ENCODE measurements at places on chromosomes 16 and 17. TPM values are rescaled to one million over a fixed set of nuclear protein-coding genes. Genes with fewer than 3 reads are reported as not detected.

GRCh38 chr17:39244016-39244599 lies 18.4 kb upstream of the STAC2 start:
- peaks cover 26% of the 10 kb centered on the region for H3K27me3 ChIP-seq
- H3K4me3 ChIP-seq: no peak overlapping the region
- no peak for DNase-seq
- H3K36me3 ChIP-seq: peaks cover 20% of the 10 kb centered on the region
- H3K27ac ChIP-seq: no peak overlapping the region

GRCh38 chr16:24427840-24428239 lies 111.5 kb upstream of the RBBP6 start:
- H3K27ac ChIP-seq: no peak overlapping the region
- H3K4me1 ChIP-seq: no peaks in the 10 kb centered on the region
- H3K36me3 ChIP-seq: no peaks in the 10 kb centered on the region

DNA sequence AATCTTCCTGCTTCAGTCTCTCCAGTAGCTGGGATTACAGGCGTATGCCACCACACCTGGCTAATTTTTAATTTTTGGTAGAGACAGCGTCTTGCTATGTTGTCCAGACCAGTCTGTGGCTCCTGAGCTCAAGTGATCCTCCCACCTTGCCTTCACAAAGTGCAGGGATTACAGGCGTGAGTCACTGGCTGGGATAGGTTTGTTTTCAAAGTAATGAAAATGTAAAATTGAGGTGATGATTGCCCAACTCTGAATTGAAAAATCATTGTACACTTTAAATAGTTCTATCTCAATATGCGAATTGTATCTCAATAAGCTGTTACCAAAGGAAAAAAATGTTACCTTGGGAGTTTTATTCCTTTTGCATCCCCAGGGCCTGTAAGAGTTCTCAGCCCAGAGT lies 1.2 kb upstream of the AMFR start:
- H3K36me3 ChIP-seq: peaks cover 31% of the 10 kb centered on the region
- H3K4me3 ChIP-seq: peak overlapping the region; percentile 94
- DNase-seq: peak; percentile 36
- peaks cover 29% of the 10 kb centered on the region for H3K4me1 ChIP-seq

DNA sequence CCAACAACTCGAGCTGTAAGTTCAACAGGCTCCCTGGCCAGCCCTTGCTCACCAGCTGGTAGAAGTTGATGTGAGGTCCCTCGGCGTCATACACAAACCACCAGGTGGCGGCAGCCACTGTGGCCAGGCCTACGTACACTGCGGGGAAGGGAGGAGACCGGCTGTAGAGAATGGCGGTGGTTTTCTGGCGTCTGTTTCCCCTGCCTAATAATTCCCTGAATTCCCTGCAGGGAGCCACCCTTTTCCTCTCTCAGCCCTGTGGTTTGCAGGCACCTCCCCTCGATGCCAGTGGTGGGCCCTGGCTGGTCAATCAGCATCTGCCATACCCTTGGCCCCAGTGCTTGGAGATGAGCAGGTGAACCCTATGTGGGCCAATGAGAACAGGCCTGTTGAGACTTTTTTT lies 18.9 kb upstream of the P2RX1 start:
- H3K4me3 ChIP-seq: no peak overlapping the region
- no peaks in the 10 kb centered on the region for H3K4me1 ChIP-seq
- H3K27me3 ChIP-seq: no peaks in the 10 kb centered on the region
- H3K27ac ChIP-seq: no peak overlapping the region
- no peaks in the 10 kb centered on the region for H3K36me3 ChIP-seq

DNA sequence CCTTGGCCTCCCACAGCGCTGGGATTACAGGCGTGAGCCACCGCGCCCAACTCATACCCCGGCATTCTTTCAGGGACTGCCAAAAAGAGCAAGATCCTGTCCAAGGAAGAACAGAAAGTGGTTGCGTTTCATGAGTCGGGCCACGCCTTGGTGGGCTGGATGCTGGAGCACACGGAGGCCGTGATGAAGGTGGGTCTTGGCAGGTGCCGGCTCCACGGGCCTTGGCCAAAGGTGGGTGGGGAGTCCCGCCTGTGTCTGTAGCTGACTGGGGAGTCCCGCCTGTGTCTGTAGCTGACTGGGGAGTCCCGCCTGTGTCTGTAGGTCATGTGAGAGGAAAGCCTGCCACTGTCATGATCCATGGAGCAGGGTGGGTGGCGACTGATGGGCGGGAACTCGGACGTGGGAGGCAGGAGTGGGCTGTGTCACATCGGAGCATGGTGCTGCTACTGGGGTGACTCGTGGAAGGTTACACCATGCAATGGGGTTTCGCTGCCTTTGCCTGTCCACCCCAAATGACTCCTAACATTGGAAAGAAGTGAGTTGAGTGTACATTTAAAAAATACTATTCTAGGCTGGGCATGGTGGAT lies 10.0 kb upstream of the RPL13 start:
- H3K36me3 ChIP-seq: peaks cover 72% of the 10 kb centered on the region
- H3K4me1 ChIP-seq: no peaks in the 10 kb centered on the region
- DNase-seq: no peak

DNA sequence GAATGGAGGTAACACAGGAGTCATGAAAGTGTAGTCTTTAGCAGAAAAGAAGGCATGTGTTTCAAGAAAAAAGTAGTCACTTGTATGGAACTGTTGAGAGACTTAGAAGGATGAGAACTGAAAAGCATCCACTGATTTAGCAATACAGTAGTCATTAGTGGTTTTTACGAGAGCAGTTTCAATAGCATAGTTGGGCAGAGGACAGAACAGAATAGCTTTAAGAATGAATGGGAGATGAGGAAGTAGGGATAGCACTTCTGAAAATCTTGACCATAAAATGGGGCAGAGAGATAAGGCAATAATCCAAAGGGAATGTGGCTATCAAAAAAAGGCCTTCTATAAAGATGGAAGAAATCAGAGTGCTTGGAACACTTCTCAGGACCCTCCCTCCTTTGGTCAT lies 64.8 kb upstream of the C17orf78 start:
- H3K27ac ChIP-seq: no peak overlapping the region
- DNase-seq: no peak
- H3K36me3 ChIP-seq: peaks cover 16% of the 10 kb centered on the region

DNA sequence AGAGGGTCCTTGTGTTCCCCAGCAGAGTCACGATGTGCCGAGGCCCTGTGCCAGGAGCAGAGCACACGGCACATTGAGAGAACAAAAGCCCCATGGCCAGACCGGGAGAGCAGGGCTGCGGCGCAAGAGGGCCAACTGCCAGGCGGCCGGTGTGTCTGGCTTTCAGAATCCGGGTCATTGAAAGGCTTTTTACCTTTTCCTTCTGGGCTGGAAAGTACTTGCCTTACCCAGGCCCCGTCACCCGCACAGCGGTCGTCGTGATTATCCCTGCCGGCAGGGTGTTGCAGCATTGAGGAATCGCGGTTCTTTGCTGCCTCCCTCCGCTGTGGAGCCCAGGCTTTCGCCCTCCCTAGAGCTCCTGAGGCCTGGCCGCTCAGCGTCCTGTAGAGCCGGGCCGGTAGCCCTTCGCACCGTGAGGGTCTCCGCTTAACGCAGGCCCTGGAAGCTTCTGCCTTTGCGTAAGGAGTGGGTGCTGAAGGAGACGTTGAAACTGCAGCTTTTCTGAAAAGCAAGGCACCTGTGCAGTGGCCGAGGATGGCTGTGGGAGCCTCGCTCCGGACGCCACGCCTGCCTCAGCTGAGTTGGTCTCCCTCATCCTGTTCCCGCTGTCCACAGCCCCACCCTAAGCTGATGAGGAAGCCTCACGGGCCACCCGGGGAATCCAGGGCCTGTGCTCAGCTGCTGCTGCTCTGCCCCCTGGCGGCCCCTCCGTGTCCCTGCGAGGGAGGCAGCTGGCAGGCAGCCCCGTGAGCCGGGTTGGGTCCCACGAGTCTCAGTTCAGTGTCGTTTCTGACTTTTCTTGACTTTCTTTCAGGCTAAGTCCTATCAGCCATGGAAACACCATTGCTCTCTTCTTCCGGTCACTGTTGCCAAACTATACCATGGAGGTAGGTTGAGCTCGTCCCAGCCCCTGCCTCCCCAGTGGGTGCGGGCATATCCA lies 8.6 kb upstream of the MC1R start:
- DNase-seq: peak; percentile 78
- H3K4me1 ChIP-seq: no peaks in the 10 kb centered on the region
- no peaks in the 10 kb centered on the region for H3K27me3 ChIP-seq
- H3K27ac ChIP-seq: no peak overlapping the region

The CCDC40 gene
- total RNA-seq: 13.3 TPM

The HS3ST3A1 gene
- total RNA-seq: 0.61 TPM

The SHISA9 gene
- total RNA-seq: not detected

The SLC52A1 gene
- 0.34 TPM for total RNA-seq

The RGS11 gene
- total RNA-seq: 1.7 TPM
